Ovary (tissue), 10 donors: ENCODE measurements at places on chromosomes 5 and 9. TPM values are rescaled to one million over a fixed set of nuclear protein-coding genes. Genes with fewer than 3 reads are reported as not detected.

The C9orf50 gene
- total RNA-seq = not detected

The CAVIN4 gene
- total RNA-seq = 0.38 TPM

The SPINK6 gene
- not detected for total RNA-seq

The NDST1 gene
- total RNA-seq = 92.8 TPM

The FOXI1 gene
- total RNA-seq = not detected

The TBCA gene
- total RNA-seq = 188 TPM

The GZMA gene
- total RNA-seq = 0.56 TPM

The RGS14 gene
- total RNA-seq = 5.7 TPM

The STARD4 gene
- total RNA-seq = 7.3 TPM

The GABRG2 gene
- not detected for total RNA-seq

The OR1K1 gene
- total RNA-seq = not detected

The PCA3 gene
- not detected for total RNA-seq

The TMEM215 gene
- 0.26 TPM for total RNA-seq

DNA sequence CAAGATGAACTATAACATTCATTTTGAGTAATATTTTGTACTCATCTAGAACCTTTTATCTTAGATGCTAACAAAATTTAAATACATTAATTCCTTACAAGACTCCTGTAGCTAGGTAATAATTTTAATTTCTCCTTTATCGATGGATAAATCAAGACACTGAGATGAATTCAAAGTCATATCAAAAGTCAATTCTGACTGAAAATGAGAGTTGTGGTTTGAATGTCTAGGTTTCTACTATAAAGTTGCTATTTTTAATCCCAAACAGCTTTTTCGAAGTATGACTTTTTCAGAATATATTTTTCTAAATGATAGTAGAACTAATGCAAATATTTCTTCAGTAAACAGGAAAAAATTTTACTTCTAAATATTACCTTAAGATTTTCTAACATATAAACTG, 491.7 kb upstream of the FAM174A start:
- DNase-seq = no peak

DNA sequence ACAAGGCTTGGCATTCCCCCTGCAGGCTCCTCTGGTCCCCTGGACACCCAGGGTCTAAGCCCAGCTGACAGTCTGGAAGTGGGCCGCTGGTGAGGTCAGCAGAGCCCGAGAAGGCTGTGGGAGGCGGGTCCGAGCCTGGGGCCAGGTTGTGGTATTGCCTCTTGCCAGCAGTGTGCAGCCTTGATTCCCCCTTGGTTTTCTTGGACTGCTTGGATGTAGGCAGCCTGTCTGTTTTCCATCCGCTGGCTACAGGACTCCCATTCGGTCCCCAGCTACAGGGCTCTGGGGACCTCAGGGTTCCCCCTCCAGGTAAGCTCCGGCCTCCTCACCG, 1.6 kb downstream of the AIF1L start:
- no peak for DNase-seq

DNA sequence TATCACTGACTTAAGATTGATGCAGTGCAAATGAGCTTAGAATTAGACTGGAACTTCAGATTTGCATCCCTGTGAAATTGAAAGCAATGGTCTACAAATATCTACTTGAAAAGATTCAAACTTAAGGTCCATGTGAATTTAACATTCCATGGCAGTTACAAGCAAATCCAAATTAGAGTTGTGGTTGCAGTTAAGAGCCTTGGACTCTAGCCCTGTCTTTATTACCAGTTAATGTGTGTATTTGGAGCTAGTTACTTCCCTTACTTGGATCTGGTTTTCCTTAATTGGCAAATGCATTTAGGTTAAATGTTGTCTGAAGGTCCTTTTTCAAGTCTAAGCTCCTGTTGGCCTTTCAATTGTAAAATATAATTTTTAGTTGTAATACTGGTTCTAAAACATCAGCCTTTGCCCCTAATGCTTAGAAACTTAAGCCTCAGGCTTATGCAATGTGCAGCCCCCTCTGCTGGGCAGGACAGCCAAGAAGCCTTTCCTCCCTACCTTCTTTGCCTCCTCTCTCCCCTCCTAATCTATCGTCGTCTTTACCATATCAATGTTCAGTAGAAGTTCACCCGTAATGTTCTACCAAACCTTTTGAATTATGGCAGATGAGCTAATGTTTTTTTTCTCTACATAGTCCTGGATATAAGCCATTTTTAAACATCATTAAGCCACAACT, 59.5 kb downstream of the ERMP1 start:
- DNase-seq = no peak

DNA sequence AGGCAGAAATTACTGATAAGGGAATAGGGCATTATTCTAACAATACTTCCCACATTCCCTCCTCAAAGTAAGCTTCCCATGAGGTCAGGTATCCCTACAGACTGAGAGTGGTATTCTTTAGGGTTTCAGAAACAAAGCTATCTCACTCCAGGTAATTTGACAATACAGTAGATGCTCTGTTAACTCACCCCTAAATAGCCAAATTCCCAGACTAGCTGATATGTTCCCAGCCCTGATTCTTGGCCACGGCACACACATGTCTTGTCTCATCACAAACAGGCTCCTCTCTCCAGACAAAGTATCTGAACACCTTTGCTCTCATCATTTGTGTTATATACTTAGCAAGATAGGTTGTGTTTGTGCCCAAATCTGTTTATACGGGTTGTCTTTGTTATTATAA, 139.9 kb downstream of the ZNF608 start:
- DNase-seq = no peak

GRCh38 chr5:32734827-32735378, 23.8 kb downstream of the NPR3 start:
- no peak for DNase-seq

GRCh38 chr9:70880535-70880934, 240.9 kb downstream of the TRPM3 start:
- DNase-seq = no peak

DNA sequence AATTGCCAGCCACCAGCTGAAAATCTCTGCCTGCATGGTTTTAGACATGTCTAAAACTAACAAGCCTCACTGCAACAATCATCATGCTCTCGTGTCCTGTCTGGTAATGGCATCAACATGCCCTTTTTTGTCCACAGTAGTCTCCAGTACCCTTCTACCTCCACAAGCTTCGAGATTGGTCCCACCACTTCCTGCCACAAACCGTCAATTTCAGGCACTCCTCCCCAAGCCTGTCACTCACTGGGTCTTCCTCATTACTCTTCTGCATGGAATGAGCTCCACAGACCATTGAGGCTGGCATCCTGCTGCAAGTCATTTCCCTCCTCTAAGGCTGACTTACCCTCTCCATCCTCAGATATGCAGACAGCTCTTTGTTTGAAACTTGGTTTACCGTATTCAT, 9.0 kb downstream of the LPAR1 start:
- DNase-seq = no peak

GRCh38 chr5:141994511-141995136, 18.2 kb downstream of the GNPDA1 start:
- DNase-seq = no peak

GRCh38 chr5:71744009-71744790, 25.1 kb downstream of the CARTPT start:
- DNase-seq = no peak

DNA sequence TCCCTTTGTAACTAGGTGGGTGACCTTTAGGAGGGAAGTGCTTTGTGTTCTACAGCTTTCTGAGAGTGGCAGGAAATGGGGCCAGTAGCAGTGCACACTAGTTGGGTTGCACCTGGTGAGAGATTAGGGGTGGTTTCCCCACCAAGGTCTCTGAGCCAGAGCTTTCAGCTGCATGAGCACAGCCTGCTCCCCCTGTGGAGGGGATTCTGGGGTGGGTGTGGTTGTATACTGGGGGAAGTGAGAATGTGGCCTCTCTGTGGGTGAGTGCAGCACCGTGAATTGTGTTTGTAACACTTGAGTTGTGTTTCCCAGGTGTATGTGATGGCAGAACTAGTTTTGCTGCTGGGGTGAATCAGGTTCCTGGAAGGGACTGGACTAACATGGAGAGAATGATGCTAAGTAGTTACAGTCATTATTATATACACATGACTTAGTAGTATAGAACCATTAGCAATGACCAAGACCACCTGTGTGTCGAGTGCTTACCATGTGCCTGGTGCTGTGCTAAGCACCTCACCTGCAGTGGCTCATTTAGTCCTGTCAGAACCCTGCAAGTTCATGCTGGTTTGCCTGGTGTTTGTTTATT, 11.8 kb upstream of the CXXC5 start:
- no peak for DNase-seq

DNA sequence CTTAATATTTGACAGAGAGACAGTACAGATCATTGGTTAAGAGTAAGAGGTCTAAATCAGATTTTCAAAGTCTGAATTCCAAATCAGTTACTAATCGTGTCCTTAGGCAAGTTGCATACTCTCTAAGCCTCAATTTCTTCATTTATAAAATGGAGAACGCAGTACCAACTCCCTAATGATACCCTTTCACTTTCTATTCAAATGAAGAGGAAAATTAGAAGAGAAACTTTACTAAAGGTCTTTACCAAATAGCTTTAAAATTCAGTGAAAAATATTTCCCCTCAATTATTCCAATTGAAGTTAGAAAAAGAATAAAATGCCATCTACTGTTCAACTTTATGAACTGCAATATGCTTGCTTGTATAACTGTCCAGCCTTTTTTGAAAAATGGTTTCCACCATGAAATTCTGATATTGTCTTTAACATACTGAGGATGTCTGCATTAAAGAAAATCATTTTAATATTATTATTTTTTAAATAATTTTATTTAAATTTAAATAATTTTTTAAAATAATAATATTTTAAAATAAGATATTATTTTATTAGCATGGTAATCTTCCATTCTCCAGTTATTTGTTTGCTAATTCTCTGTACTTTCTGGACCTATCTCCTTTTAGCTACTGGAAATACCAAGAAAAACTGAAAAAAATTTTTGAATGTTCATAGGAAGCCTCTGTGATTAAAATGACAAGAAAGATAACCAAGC, 36.0 kb downstream of the POC5 start:
- no peak for DNase-seq

DNA sequence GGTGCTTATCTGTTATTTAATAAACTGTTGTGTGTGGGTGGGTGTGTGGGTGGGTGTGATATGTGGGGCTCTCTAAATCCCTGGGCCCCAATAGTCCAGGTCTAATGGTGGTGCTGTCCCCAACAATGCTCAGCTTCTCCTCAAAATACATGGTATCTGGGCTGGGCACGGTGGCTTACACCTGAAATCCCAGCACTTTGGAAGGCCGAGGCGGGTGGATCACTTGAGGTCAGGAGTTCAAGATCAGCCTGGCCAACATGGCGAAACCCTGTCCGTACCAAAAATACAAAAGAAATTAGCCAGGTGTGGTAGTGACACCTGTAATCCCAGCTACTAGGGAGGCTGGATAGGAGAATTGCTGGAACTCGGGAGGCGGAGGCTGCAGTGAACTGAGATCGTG, 4.5 kb upstream of the ORM1 start:
- DNase-seq = peak; percentile 2

GRCh38 chr9:98253565-98253964, 1.9 kb downstream of the TBC1D2 start:
- no peak for DNase-seq

DNA sequence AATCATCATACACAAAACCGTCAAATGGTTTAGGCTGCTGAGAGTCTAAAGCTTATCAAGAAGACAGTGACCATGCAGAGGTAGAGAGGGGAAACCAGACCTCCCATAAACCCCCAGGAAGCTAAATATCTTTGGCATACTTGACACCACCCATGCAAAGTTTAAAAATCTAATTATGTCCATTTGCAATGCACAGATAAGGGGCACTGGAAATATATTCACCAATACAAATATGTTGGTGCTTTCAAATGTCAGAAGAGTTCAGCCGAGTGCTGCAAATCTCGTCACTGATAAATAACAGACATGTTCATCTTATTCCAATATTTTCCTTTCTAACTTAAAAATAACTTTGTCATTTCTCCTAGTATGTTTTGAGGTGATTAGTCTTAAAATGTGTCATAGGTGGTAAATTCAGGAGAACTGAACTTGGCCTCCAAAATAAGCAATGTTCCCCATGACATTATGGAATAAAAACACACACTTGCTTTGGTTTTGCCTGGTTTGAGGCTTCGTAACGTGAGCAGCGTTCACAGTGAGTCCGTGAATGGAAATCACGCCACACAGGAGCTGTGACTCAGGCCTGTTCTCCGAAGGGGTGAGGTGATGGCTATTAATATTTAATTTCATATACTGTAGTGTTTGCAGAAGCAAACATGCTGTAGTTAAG, 182.2 kb downstream of the AOPEP start:
- DNase-seq = no peak

GRCh38 chr5:110239786-110240185, 486.7 kb downstream of the TMEM232 start:
- DNase-seq = no peak

GRCh38 chr9:112866662-112867274, 23.9 kb downstream of the SLC46A2 start:
- no peak for DNase-seq

- no peak for DNase-seq
Measured at GRCh38 chr9:129774791-129775447, 22.1 kb upstream of the PTGES start.

DNA sequence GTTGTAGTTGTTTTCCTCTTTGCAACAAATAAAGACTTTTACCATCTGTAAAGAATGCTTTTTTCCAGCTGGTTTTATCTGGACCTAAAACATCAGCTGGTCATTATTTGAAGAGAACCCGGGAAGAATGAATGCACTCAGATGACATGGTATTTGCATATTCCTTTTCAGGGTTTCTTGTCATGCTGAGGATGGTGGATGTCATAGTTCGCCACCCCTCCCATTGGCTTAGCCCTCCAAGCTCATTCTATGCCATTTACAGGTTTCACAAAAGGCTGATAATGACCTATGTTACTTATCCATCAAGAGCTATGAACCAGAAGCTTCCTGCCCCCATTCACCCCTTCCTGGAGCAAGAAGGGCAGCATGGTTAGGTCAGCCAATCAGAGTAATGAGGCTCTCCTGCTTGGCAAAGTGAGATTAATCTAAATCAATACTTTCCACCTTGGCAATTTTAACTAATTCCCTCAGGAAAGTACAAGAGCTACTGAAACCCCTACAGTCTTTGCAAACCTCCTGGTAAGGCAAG, 440.5 kb upstream of the TLE4 start:
- DNase-seq = no peak

DNA sequence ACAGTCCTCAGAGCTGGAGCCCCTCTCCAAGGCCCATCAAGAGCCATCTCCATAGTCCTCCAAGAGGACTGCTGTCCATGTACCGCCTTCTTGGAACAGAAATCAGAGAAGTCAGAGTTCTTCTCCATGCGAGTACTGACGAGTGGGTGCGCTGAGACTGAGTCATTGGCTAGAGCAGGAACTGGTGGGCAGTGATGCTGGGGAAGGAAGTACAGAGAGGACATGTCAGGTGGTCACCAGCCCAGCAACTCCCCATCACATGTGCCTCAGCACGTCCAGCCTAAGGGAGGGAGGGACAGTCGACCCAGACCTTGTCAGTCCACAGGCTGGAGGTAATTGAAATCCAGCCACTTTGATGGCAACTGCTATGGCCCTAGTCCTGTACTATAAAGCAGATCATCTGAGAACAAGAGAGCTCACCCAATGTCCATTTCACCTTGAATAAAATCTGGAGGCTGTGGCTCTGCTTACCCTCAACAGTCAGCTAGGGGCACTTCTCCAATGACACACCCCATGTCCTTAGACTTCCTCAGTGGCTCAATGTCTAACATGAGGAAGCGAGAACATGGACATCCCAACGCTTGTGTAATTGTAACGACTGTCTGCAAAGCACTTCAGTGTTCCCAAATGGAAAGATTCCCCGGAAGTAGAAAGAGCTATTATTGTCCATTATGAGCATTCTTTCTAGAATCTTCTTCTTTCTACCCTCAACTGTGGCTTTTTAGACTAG, 15.0 kb upstream of the FBP1 start:
- DNase-seq = no peak

- no peak for DNase-seq
Measured at GRCh38 chr5:161645264-161645663, 40.3 kb upstream of the GABRA6 start.

GRCh38 chr5:108588323-108588722, 159.4 kb upstream of the FER start:
- DNase-seq = no peak
